CD8-positive, alpha-beta T cell (primary cell): ENCODE measurements at places on chromosomes 5 and 9.

GRCh38 chr5:1789834-1790471 lies 9.7 kb downstream of the MRPL36 start:
- DNase-seq = no peak

GRCh38 chr5:98282521-98282920 lies 490.9 kb upstream of the RGMB start:
- no peak for DNase-seq

DNA sequence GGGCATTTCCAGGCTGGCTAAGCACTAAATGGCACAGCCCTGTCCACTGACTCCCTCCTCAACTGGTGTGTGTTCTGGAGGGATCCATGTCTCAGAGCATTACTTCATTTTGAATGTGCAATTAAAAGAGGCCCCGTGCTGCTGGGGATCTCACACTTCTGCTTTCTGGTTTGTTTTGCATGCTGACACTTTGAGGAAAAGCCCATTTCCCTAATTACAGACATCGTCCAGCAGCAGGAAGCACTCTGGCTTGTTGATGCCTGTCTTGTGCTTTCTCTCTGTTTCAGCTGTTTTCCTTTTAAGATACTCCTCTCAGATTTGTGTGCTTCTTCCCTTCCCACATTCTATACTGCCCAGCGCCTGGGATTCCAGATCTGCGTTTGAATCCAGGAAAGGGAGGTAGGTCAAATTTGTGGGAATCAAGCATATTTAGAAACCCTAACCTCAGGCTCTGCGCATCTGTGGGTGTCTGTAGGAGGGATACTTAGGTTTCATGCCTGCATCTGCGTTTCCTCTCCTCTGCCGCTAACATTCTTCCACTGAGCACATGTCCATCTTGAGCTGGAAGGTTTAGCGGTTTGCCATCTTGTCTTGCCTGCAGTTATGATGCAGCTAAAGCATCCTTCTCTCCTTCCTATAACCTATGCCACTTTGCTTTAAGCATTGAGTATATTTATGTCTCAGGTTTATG lies 25.7 kb downstream of the SYK start:
- peak; percentile 35 for DNase-seq

DNA sequence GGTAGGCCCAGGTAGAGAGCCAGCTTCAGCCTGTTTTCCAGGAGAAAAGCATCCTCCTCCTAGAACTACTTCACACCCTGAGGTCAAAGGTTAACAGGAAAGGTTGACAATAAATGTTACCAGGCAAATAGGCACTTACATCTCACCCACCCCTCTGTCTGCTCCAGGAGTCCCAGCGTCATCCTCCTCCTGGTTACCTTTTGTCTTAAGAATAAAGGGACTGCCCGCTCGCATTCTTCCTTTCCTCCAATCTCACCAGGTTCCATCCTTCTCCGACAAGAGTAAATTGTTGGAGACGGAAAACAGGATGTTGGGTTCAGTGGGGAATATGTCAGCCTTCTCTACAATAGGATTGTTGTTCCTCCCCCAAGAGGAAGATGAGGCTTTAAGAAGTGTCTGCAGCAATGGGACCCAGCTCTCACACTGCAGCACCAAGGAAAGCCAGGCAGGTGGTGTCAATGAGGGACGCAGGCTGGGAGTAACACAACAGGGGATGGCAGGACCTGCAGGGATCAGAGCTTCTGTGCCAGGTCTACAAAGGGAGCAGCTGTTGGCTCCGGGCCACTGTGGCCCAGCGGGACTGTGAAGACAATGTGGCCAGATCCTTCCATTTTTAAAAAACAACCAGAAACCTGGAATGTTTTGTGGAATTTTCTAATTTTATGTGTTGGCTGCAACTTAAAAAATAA lies 29.0 kb downstream of the FAT2 start:
- DNase-seq = no peak

- no peak for DNase-seq
Observed at GRCh38 chr5:149399775-149400174, 20.7 kb upstream of the IL17B start.

GRCh38 chr5:177498013-177498787 lies 796 bp upstream of the PDLIM7 start:
- DNase-seq = no peak

DNA sequence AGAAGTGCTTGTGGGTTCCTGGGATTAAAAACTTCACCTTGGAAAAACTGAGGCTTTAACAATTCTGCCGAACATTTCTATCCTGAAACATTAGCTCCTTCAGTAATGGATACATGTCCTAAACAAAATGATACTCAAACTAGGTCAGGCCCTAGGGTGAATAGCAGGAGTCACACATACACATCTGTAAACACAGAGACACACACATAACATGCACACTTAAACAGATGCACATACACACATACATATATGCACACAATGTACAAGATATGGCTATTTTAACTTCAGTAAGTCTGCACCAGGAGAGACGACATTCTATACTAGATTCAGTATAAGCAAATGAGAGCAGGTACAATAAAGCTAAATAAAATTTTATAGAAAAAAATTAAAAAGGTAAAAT lies 124.4 kb downstream of the DCP2 start:
- DNase-seq = no peak

DNA sequence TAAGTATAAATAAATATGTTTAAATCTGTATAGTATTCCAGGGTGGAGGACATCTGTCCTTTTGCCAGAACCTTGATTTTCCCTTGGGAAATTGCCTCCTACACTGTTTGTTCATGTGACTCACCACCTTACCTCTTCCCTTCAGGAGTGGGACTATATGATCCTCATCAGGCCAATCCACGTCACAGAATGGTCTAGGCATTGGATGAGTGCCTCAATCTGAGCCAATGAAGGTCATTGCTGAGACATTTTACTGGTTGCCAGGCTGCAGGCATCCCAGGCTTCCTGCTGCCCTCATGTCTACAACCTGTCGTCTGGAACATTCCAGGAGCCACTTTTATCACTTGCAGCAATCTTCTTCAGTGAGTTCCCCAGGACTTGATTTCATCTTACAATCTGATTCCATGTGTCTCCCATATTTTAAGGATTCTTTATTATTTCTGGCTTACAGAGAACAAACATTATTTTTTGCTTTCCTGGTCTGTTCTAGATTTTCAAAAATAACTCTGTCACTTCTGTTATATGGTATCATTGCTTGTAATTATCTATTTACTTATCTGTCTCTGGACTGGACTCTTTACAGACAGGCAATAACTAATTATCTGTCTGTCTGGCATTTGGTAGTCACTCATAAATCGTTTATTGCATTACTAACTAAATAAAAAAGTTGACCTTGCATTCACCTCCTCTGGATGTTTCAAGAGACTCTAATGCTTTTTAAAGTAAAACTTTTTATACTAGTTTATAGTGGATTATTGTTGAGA lies 107.3 kb upstream of the APC start:
- no peak for DNase-seq
